ENCODE measurements at places on chromosomes 6 and 20.

- DNase-seq: no peak
These were observed 47.5 kb downstream of the KCNQ5 start for GRCh38 chr6:72669324-72669723.

GRCh38 chr20:1307571-1307971 lies 21.4 kb downstream of the SDCBP2 start:
- no peak for DNase-seq

- DNase-seq: no peak
These were observed 292.9 kb downstream of the TRDN start for GRCh38 chr6:123343836-123344235.

- DNase-seq: no peak
These were observed 86.8 kb downstream of the PRKN start for GRCh38 chr6:162640756-162641155.

DNA sequence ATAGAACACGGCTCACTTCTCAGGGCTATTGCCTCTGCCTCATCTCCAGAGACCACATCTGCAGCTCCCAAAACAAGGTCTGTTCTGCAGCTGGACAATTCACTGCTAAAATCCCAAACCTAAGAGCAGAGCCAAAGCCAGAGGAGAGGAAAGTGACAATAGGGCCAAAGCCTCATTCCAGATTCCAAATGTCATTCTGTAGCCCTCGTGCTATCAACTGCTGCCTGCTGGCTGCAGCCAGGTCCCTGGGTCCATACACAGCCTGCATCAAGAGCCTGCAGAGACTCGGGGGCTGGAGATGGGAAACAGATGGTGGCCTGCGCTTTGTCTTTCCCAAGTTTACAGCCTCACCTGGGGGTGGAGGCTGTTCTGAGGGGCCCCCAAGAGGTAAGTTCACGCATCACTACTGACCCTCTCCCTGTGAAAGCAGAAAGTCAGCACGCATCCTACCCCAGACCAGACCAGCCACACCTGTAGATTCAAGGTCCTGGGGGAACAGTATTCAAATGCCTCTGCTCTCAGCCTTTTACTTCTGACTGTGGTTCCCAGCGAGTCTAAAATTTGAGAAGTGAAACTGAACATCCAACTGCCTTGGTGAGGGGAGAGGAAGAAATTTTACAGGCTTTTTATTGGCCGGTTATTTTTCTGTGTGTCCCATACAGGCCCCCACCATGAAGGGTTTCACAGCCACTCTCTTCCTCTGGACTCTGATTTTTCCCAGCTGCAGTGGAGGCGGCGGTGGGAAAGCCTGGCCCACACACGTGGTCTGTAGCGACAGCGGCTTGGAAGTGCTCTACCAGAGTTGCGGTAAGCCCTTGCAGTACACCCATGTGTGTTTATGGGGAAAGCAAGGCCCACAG lies at the start of gene LY86:
LY86 (plus strand) TSS at position 657 of the 860 bp plus-strand sequence; CDS start at position 672, 15 bp downstream.
- DNase-seq: no peak

- DNase-seq: no peak
These were observed 75.4 kb upstream of the EEF1E1 start for GRCh38 chr6:8177721-8178120.

- DNase-seq: no peak
These were observed 18.8 kb upstream of the OLIG3 start for GRCh38 chr6:137512757-137513605.

- DNase-seq: no peak
These were observed 22.4 kb downstream of the MMP24 start for GRCh38 chr20:35248641-35249475.

- DNase-seq: no peak
These were observed 34.0 kb upstream of the NUP153 start for GRCh38 chr6:17740559-17741220.

- DNase-seq: no peak
These were observed 170.0 kb downstream of the VEGFA start for GRCh38 chr6:43940071-43940392.

DNA sequence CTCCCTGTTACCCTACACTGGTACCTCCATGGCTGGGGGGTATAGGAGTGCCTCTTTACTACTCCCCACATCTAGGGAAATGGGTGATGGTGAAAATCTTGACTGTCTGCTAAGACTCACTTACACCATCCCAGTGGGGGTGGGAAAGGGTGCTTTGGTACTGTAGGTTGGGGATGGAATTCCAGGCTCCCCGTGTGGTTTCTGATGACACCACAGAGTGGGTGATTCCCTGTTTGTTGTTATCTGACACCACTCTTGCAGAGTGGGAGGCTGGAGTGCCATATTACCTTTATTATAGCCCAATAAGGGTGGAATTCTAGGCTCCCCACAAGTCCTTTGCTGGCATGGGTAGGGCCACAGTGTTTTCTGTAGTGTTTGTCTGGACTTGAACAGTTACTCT lies 264.6 kb upstream of the MAN1A1 start:
- DNase-seq: no peak

DNA sequence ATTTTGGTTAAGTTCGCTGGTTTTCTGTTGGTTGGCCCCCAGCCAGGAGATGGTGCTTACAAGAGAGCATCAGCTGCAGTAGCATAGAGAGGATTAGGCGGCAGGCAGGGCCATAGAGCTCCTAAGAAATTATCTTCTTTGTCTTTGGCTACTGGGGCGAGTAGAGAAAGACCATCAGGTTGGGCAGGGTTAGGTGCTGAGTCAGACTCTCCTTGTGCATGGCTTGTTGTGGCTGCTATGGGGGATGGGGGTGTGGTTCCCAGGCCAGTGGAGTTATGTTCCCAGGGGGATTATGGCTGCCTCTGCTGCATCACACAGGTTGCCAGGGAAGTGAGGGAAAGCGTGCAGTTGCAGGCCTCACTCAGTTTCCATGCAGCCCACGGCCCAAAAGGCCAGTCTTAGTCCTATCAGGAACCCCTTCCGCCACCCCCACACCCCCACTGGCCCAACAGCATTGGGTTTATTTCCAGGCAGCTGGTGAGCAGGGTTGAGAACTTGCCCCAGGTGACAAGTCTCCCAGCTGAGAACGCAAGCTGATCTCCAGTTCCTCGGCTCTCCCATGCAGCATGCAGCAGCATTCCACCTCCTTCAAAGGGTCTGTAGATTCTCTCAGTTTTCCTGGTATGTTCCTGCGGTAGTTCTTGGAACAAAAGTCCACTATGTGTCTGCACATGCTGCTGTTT lies 243.7 kb downstream of the UTRN start:
- DNase-seq: no peak

GRCh38 chr20:58393299-58393698 lies 4.3 kb downstream of the VAPB start:
- peak; percentile 24 for DNase-seq

DNA sequence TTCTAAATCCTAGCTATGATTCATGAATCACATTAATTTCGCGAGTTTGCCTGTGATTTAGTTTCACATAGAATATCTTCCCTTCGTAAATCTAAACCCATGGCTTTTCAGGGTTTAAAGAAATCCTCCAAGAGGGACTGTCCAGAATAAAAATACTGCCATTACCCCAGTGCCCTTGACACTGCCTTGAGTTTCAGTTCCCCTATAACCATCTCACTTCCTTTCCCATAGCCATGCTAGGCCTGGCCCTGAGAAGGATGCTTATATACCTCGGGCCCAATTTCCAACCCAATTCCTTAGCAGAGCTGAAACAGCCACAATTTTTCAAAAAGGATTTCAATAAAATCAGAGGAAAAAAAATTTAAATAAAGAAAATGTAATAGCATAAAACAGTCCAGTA lies 697.3 kb downstream of the FRK start:
- DNase-seq: no peak

DNA sequence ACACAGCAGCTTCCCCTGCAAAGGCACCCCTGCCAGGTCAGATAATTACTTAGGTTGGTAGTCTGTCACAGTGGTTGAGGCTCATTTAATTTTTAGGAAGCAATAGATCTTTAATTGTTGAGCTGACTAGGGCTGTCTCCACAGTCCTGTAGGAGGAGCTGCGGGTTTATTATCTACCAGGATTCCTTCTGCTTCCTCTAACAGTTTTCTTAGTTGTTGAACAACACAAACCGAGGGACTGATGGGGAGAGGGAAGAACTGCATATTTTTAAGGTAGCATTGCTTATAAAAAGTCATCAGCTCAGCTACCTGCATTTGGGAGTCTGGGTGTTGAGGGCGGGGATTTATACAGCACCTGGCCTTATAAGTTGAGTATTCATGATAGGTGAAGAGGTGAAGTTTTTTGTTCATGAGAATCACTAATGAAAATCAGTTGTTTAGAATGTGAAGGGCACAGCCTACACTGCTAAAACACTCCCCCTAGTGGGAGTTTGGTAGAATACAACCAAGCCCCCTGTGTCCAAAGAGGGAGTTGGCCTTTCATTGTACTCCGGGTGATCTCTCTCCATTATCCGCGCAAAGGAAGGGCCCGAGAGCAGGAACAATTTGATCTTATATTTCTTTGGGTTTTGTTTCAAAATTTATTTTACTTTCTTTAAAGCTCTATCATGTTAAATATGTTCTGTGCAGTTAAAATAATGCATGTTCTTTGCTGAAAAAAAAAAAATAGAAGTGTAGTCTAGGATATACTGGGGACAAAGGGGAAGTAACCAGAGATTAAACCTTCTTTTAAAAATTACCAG lies 69.6 kb downstream of the SSR1 start:
- no peak for DNase-seq

GRCh38 chr20:2849529-2849928 lies 9.0 kb downstream of the VPS16 start:
- no peak for DNase-seq

DNA sequence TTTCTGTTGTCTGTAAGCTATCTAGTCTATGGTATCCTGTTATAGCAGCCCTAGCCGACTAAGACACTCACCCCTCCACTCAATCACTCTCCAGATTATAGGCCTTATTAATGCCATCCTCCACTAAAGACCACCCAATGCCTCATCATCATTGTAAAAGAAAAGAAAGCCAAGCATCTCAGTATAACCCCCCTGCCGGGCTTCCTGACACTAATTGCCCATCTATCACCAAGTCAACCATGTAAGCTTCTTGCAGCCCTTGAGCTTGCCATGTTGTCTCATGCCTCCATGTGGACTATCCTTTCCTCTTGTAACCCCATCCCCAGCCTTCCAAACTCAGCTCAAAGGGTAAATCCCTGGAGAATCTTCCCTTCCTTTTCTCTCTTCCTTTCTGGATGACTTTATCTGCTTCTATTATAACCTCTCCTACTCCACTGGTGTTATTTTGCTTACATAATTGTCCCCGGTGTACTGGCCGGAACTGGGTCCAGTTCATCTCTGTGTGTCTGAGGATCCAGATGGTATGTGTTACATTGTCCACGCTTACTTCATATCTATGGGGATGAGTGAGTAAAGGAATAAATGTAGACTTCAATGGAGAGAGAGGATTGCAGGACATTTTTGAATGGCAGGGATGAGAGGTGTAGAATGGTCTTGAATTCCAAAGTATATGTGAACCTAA lies 202.9 kb upstream of the SOX4 start:
- no peak for DNase-seq

DNA sequence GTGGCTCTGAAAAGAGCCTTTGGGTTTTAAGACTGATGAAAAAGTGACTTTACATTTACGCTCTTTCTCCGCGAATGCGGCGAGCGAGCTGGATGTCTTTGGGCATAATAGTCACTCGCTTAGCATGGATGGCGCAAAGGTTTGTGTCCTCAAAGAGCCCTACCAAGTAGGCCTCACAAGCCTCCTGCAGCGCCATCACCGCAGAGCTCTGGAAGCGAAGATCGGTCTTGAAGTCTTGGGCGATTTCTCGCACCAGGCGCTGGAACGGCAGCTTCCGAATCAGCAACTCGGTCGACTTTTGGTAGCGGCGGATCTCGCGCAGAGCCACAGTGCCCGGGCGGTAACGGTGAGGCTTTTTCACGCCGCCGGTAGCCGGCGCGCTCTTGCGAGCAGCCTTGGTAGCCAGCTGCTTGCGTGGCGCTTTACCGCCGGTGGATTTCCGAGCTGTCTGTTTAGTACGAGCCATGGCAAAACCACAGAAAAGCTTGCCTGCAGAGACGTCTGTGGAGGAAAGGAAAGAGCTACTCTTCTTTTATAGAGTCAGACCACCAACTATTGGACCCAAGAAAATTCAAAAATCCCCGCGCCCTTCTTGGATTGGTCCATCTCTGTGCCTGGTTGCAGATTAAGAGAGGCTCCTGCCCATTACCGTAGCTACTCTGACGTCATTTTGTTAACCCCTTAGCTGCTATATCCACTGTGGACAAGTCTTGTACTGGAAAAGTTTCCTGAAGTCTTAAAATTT lies 55.5 kb upstream of the HFE start:
- DNase-seq: peak; percentile 95

DNA sequence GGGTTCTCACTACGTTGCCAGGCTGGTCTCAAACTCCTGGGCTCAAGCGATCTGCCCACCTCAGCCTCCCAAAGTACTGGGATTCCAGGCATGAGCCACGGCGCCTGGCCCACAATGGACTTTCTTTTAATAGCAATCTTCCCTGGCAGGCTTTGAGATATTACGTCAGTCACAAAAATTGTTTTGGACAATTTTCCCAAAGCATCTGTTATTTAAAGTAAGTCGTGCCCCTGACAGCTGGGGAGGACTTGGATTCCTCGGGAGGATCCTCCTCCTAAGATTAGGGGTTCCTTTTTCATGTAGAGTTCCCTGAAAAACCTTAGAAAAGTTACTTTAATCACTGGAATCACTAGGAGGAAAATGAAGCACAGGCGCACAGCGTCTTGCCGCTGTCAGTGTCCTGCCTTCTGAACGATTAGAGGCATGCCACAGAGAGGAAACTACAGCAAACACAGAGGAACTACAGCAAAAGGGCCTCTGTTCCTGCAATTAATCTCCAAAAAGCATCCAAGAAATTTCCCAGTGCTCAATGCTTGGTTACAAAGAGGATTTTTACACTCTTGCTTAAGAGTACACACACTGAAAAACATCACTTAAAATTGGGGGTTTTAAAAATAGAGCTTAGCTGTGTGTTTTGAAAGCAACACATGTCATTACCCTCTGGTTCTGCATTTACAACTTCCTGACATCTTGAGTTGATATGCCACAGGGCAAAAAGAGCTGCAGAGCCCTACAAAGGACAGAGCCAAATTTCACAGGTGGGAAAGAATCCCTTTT lies 4.5 kb downstream of the ACSS1 start:
- DNase-seq: no peak

- no peak for DNase-seq
These were observed 39.1 kb downstream of the FAM209B start for GRCh38 chr20:56572172-56572571.

DNA sequence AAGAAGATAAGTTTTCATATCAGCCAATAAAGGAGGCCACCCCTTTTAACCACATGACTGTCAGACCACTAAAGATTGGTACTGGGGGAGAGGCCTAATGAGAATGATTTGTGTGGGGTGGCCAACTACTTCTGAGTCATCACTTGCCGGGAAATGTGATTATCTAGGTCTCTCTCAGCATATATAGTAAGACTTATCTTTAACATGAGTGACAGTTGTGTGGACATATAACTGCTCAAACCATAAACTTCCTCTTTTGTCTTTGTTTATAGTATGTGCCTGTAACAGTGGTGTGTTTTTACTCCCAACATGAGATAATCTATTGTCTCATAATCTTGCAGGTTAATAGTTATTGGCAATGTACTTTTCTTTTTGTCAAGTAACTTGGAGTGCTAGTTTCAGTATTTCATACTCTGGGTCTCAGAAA lies 312.4 kb downstream of the CDKAL1 start:
- no peak for DNase-seq
